ENCODE measurements at places on chromosomes 11 and 22.

GRCh38 chr22:44195189-44195871 lies 14.6 kb downstream of the PARVG start:
- no peak for DNase-seq

DNA sequence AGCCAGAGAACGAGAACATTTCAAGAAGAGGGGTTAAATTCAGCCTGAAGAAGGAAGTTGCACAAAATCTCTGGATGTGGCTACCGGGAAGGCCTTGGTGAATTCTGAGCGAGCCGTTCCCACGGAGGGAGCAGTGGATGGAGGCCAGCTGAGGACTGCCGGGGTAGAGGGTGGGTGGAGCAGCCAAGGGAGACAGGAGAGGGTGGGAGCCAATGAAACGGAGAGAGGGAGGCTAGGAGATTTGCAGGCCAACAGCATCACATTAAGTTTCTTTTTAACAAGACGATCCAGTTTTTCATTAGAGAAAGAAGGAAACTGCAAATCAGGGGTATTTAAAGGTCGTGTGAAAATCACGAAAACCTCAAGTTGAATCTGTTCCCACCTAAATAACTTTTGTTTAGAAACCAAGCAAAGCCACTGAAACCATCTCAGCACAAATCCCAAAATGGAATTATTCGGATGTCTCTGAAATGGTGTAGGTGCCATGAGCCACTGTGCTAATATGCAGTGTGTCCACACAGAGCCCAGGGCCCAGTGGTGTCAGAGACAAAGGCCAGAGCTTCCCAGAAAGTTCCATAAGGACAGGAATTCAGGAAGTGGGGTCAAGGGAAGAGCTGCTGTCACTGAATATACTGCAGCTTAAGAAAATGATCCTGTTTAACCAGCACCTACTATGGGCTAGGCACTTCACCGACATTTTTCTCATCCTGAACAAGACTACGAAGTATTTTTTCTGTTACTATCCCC lies 59.7 kb upstream of the SLC35C1 start:
- no peak for DNase-seq

DNA sequence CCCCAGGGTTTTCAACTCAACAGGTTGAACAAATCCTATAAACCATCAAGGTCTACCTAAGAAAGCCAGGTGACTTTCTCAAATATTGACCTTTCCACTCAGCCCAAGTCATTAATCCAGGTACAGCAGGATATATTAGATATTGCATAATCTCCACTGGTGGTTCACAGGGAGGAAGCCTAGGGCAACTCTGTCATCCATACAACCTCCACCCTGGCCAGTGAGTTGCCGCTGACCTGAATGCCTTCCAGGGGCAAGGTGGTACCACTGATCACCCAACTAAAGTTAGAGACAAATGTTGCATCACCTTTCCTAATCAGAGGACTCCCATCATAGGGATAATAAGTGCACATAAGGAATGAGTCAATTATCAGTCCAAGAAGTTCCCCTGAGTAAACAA lies 22.9 kb downstream of the GUCD1 start:
- no peak for DNase-seq

GRCh38 chr11:35078470-35078735 lies 60.6 kb upstream of the CD44 start:
- no peak for DNase-seq

GRCh38 chr11:21653951-21654421 lies 538.9 kb upstream of the ANO5 start:
- no peak for DNase-seq

DNA sequence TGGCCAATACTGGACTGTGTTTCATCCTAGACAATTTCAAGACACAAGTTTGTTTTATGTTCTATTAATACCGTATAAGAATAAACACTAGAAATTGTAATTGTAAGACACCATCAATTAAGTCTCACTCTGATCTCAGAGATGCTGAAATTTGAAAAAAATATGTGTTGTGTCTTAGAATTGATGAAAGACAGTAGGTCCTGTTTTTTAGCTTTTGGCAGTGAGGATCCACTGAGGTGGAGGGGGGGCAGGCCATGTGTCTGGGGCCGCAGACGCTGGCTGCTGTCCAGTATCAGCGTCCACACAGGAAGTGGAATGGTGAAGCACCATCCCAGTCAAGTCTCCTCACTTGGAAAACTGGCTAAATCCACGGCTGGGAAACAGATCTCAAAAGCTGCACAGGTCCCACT lies 22.5 kb upstream of the ALG8 start:
- DNase-seq: no peak
